ENCODE measurements at places on chromosomes 5 and 9. TPM values are rescaled to one million over a fixed set of nuclear protein-coding genes. Genes with fewer than 3 reads are reported as not detected.

The LCN9 gene
- not detected for total RNA-seq

The PCDHGB1 gene
- 15.3 TPM for total RNA-seq

The ANKS6 gene
- 18.0 TPM for total RNA-seq

The HNRNPK gene
- 513 TPM for total RNA-seq

The PDLIM7 gene
- total RNA-seq, result 53.6 TPM

DNA sequence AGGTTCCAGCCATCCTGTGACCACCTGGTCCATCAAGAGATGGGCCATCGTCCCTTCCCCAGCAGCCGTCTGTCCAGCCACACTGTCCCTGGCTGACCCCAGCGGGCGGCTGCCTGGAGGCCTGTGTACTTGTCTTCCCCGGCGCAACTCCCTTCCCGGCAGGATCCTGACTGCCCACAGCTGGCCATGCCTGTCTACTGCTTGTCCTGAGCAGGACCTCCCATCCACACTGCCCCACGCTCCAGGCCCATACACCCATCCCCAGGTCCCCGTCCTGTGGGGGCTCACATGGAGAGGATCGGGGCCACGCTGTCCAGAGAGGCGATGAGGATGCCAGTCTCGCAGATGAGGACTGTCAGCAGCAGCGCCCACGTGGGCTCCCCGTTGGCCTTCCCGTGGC lies 35.5 kb downstream of the SLC12A7 start:
- no peaks in the 10 kb centered on the region for H3K4me1 ChIP-seq
- H3K27me3 ChIP-seq, result no peaks in the 10 kb centered on the region
- no peak for DNase-seq
- H3K27ac ChIP-seq, result no peak overlapping the region
- H3K36me3 ChIP-seq, result no peaks in the 10 kb centered on the region

DNA sequence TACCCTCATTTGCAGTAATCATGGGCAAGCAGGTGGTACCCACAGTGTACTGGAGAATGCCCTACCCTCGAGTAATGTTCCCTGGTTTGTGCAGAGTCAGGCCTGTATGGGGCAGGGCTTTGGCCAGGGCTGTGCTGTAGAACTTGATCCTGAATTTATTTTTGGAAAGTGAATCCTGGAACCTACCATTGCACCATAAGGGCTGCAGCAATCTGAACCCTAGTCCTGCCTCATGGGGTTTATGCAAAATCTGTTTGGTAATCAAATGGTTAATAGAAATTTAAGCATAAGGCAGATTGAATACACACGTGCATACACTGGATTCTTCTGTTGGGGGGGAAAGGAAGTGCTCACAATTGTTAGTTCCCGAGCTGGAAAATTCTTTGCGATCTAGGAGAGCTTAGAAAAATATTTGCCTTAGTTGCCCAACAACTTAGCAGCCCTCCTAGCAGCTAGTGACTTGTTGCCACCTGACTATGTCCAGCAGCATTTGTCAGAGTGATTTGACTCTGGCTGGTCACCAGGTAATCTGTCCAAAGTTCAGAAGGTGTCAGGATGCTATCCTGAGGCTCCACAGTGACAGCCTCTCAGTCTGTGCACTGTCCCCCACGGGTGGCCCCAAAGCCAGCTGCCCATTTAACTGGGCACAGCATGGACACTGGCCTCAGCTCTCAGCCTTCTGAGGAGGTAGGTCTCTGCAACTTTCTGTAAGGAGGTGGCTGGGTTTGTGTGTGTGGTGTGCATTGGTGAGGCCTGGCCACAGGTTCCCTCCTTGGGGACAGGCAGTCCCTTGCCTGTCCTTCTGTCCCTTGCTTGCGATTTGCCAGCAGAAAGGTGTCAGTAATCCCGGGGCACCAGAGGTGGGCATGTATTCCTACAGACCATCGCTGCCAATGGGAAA lies 8.3 kb downstream of the MVB12B start:
- H3K4me1 ChIP-seq, result no peaks in the 10 kb centered on the region
- H3K36me3 ChIP-seq, result no peaks in the 10 kb centered on the region
- no peaks in the 10 kb centered on the region for H3K27me3 ChIP-seq

DNA sequence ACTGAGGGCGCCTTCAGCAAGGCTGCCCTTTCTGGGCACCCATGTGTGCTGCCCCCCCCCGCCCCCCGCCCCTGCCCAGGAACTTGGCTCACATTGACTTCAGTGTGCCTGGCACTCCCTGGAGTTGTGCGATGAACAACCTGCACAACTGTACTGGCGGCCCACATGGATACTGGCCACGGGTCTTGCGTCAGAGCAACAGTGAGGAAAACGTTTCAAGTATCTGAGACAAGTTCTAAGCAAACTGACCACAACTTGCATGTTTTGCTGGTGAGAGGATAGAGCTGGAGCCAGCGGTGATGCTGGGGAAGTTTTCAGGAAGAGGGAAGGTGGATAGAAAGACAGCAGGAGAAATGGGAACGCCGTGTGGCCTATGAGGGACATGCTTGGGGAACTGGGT lies 45.4 kb downstream of the HABP4 start:
- no peaks in the 10 kb centered on the region for H3K27me3 ChIP-seq
- H3K27ac ChIP-seq, result no peak overlapping the region
- H3K36me3 ChIP-seq, result no peaks in the 10 kb centered on the region
- DNase-seq, result no peak
- H3K4me1 ChIP-seq, result no peaks in the 10 kb centered on the region
- no peak overlapping the region for H3K4me3 ChIP-seq

DNA sequence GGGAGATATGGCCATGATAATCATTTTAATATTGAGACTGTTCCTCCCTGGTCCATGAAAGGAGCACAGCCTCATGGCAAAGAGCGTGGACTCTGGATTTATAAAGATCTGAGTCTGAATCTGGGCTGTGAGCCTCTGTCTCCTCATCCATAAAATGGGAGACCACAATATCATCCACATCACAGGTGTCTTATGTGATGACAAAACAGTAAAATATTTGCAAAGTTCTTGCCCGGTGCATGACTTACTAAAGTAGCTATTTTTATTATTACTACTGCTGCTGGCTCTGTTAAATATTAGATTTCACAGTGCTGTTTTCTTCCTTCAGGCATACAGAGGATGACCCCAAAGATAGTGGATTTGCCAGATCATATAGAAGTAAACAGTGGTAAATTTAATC lies 74.1 kb downstream of the TEK start:
- H3K27me3 ChIP-seq, result no peaks in the 10 kb centered on the region
- no peak overlapping the region for H3K27ac ChIP-seq
- no peaks in the 10 kb centered on the region for H3K36me3 ChIP-seq

DNA sequence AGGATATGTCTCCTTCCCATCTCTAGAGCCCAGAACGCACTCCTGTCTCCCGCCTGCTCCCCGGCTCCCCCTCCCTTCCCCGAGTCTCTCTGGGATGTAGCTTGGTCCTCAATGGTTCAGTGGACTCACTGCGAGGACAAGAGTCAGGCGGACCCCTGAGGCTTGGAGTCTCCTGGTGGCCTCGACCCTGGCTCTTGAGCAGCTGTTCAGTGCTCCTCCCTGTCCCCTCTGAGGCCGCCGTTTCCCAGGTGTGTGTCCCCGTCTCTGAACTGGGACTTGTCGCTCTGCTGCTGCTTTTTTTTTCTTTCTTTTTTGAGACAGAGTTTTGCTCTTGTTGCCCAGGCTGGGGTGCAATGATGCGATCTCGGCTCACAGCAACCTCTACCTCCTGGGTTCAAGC lies 44.8 kb upstream of the IER5L start:
- H3K27me3 ChIP-seq, result no peaks in the 10 kb centered on the region
- H3K4me3 ChIP-seq, result no peak overlapping the region
- peaks cover 11% of the 10 kb centered on the region for H3K4me1 ChIP-seq
- no peak overlapping the region for H3K27ac ChIP-seq

- no peaks in the 10 kb centered on the region for H3K4me1 ChIP-seq
- H3K27me3 ChIP-seq, result no peaks in the 10 kb centered on the region
- H3K27ac ChIP-seq, result no peak overlapping the region
- no peak overlapping the region for H3K4me3 ChIP-seq
- no peaks in the 10 kb centered on the region for H3K36me3 ChIP-seq
These were observed 152.8 kb upstream of the PAPPA start for GRCh38 chr9:116000748-116001329.

GRCh38 chr5:175202463-175203068 lies 241.4 kb downstream of the DRD1 start:
- H3K4me3 ChIP-seq, result no peak overlapping the region
- H3K27me3 ChIP-seq, result no peaks in the 10 kb centered on the region
- no peak overlapping the region for H3K27ac ChIP-seq
- H3K4me1 ChIP-seq, result no peaks in the 10 kb centered on the region

DNA sequence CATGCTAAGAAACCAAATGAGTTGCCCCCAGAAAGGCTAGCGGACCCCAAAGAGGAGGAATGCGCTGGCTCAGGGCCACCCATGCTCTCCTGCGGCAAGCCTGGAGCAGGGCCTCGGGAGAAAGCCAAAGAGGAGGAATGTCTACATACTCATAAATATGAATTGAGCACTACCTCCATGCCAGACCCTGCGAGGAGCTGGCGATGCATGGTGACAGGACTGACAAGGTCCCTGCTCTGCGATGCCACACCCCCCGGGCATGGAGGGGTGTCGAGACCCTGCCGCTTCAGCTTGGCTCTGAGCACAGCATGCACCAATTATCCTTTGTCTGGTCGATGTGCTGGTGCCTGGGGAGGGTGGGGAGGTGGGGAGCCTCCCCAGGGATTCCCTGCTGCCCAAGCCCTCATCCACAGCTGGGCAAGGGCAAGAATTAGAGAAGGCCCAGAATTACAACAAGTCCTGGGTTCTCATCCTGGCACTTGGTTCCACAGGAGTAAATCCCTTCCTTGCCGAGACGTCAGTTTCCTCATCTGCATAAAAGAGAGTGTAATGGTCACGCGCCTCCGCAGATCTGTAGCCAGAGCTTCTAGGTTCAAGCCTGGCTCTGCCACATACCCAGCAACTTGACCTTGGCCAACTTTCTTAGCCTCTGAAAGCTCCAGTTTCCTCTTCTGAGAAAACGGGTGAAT lies 74.4 kb downstream of the FAM114A2 start:
- no peak overlapping the region for H3K27ac ChIP-seq
- H3K4me1 ChIP-seq, result no peaks in the 10 kb centered on the region
- no peak overlapping the region for H3K4me3 ChIP-seq
- no peaks in the 10 kb centered on the region for H3K27me3 ChIP-seq

DNA sequence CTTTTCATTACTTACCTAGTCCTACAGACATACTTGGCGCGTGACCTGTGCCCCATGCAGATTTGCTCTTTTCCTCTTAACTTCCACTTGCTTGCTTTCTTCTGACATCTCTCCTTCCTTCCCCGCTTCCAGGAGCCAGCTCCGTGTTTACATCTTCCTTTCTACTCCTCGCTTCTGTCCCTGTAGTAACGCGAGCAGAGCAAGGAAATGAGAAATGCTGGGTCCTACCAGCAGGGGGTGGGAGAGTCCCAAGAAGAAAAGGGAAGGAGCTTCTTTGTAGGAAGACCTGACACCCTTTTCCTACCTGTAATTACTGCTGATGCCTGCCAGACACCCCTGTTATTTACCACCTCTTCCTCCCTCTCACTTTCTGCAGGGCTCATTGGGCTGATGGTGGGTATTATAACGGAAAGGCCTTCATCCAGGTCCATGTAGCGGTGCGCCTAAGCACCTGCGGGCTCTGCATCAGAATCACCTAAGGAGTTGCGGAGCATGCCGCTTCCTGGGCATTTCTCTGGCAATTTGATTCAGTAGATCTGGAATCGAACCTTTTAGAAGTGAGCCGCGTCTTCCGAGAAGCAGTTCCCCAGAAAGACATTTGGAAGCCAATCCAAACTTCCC lies 1260.8 kb upstream of the WWC1 start:
- H3K4me3 ChIP-seq, result no peak overlapping the region
- no peak for DNase-seq
- no peaks in the 10 kb centered on the region for H3K36me3 ChIP-seq

DNA sequence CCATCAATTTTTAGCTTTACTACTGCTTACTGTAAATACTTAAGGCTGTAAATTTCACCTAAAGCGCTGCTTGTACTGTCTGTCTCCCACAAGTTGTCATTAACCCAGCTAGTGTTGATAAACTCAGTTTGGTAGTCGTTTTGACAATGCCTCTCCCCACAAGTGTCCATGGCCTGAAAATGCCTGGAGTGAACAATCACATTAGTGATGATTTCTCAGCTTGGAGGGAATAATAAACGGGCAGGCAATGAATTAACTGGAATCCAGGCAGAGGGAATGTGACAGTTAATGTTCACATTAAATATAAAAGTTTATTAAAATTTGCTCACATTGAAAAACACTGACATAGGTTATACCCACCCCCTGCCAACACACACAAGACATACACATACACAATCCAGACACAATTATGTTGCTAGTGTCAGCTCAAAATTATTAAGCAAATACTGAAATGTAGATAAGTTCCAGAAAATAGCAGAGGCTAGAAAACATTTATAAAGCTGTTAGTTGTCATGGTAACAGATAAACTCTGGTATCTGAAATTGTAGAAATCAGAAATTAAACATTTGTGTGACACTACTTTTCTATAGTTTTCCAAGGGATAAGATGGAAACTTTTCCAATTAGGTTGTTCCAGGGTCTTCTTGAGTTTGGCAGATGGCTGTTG lies 341.9 kb downstream of the DIRAS2 start:
- no peaks in the 10 kb centered on the region for H3K4me1 ChIP-seq
- H3K27me3 ChIP-seq, result no peaks in the 10 kb centered on the region
- no peak overlapping the region for H3K27ac ChIP-seq
- H3K36me3 ChIP-seq, result no peaks in the 10 kb centered on the region
- DNase-seq, result no peak

DNA sequence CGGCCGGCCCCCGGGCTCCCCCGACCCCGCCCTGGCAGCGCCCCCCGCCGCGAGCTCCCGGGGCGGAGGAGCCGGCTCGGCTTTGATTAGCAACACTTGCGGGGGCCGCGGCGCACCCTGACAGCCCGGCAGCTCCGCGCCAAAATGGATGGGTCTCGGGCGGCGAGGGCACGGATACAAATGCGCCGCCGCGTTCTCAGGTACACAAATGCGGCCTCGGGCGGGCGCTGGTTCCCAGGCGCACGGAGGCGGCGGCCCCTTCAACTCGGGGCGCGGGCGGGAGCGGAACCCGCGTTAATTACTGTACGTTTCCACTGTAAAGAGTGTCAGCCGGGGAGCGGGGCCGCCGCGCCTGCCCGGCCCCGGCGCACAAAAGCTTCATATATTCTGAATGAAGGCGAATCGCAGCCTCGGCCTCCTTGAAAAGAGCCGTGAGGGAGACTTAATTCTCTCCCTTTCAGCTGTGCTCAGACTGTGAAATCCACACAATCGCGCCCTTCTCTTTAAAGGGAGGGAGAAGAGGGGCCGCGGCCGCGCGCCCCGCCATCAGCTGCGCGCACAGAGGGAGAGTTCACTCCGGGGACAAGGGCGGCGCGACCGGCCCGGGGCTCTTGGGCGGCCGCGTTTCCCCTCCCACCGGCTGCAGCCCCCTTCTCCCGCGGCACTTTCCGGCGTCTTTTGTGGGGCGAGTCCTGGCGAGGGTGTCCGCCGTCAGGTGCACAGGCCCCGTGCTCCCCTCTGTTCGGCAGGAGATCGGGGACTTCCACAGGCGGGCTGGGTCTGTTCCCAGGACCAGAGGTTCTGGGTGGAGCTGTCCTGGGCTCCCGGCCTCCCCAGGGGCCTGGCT lies 27.0 kb downstream of the MSX2 start:
- H3K36me3 ChIP-seq, result no peaks in the 10 kb centered on the region
- no peak overlapping the region for H3K4me3 ChIP-seq
- no peaks in the 10 kb centered on the region for H3K27me3 ChIP-seq
- H3K4me1 ChIP-seq, result no peaks in the 10 kb centered on the region
- no peak overlapping the region for H3K27ac ChIP-seq
